Stimulated activated CD8-positive, alpha-beta memory T cell treated with anti-CD3 and anti-CD28 coated beads, Interleukin-4, amount 100 ng/mL, for 4 hours (primary cell): ENCODE measurements at places on chromosomes 2 and 18.

GRCh38 chr2:181959508-181959907 is 26.1 kb upstream of the PPP1R1C start:
- no peak for DNase-seq

DNA sequence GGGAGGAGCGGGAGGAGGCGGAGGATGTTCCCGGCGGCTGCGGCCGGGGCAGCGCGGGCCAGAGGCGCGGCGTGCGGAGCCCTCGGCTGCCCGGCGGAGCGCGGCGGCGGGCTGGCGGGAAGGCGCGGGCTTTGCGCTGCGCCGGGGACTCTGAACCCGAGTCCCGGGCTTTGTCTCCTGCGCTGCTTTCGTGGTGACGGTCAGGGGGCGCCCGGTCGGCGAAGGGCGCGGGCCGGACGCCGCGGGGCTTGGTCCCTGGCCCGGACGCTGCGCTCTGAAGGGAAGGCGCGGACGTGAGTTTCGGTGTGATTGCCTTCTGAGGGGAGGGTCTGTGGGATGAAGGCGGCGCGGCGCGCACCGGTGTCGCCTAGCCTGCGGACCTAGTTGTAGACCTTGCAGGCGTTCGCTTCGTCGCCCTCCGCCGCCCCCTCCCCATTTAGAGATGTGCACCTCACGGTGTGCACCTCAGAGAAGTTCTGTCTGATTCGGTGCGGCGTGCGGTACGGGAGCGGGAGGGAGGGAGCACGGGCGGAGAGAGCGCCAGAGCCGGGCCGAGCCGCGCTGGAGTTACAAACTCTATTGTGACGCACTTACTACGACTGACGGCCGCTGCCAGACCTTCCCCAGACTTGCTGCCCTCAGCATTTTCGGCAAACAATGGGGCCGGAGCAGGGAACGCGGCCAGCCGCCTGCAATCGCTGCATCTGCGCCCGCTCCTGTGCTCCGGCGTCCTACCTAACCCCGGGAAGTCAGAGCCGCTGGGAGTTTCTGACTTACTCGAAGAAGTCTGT is 2.1 kb downstream of the BCL2L11 start:
- DNase-seq = no peak

DNA sequence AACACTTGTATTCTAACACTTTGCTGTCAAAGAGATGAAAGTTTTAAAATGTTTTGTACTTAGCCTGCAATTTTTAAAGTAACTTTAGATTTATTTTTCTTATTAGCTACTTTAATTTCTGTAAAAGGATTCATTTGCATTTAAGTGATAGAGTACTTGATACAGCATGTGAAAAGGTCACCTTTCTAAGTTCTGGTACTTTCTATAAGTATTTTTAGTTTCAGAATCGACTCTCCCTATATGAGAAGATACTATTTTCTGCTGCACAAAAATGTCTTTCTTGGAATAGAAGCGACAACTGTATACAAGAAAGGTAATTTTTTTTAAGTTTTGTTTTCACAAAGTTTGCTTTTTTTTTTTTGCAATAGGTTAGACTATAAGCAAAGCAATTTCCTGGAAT is 72.9 kb downstream of the METTL8 start:
- DNase-seq = no peak

DNA sequence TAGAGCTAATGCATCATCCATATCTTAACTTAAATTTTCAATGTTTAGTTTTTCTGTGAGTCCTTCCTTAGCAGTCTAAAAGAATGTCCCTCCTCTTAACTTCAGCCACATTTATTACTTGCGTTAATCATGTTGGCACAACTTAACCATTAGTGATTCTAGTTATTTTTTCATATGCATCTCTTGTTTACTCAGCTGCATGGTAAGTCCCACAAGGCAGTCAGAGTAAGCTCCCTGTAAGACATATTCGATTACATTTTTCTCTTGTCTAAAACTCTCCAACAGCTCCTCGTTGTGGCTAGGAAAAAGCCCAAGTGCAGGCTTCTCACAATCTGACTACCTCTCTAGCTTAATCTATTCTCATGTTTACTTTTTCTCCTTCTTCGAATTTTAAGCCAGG is 2045.3 kb upstream of the PIK3C3 start:
- no peak for DNase-seq

GRCh38 chr2:226932443-226932842 is 96.6 kb downstream of the RHBDD1 start:
- no peak for DNase-seq

DNA sequence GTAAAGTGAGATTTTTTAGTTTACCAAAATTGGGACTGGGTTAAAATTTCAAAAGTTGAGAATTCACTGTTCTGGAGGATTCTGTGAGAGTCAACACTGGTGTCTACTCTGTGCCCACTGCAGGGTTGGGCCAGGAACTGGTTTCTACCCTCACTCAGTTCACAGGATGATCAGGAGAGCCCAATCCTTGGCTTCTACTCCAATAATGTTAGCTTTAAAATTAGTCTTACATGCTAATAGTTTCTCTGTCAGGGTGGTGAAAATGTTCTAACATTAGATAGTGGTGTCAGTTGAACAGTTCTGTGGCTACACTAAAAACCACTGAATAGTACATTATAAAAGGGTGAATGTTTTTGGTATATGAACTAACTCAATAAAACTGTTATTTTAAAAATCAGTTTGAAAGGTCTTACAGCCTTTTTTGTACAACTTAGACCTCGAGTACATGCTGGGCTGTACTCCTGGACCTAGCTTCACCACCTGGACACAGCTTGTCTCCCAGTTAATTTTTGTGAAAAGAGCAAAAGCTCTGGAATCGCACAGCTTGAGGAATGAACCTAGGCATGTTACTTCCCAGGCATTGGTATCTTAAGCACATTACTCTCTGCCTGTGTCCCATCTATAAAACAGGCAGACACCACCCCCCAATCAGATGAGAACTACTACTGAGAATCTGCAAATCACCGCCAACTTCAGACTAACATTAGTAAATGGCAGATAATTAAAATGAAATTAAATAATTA is 44.4 kb downstream of the ACVR1 start:
- no peak for DNase-seq

DNA sequence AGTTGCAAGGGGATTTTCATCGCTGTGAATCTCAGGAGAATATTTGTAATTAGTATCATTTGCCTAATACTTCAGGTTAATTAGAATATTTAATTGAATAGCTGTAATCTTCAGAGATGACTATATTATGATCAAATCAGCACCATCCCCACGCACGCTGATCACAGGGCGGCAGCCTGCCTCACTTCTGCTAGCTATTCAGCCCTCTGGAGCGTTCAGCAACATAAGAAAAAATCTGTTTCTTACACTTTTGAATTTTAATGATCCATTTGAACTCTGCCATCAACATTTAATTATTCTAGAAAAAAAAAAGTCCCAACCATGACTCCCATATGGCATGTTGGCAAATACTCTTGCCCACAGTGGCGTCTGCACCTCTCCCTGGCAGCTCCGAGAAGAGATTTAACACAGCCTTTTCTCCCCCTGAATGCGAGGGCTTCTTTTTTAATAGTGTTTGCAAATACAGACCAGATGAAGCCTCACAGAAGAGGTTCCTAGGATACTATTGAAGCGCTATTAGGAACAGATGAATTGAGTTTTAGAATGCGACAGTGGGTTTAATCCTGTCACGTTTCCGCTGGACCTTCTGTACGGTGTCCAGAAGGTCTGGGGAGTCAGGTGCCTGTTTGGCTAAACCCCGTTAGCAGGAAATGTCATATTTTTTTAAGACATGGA is 731.9 kb upstream of the SALL3 start:
- no peak for DNase-seq

DNA sequence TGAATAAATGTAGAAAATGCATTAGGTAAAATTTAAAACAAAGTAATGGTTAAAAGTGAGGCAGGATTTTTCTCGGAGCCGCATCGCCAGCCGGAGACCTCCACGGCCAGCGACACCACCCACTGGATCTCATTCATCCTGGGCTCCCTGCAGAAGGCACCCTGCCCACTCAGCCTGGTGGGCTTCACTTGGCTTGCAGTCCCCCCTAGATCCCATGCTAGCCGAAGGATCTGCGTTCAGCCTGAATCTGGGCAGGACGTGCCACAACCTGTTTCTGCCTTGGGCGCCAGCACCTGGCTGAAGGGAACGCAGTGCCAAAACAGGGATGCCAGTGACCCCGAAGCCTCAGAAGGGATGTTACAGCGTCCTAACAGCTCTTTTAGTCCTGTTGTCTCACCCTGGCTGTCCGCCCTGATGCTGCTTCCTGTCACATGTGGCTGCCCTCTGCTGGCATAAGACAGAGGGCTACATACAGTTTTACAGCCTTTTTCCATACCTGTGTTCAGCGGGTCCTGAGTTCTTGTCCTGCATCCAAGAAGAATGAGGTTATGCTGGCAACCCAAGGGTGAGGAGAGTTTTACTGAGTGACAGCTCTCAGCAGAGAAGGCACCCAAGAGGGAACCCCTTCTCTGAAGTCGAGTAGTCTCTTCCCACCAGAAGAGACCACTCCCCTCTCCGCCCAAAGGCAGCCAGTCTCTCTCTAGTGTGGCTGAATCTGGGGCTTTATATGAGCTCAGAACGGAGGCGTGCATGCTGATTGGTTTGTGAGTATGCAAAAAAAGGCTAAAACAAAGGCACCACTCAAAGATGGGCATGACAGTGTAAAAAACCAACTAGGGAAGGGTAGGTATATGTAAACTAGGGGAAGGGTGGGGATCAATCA is 173.1 kb upstream of the GYPC start:
- DNase-seq = no peak

DNA sequence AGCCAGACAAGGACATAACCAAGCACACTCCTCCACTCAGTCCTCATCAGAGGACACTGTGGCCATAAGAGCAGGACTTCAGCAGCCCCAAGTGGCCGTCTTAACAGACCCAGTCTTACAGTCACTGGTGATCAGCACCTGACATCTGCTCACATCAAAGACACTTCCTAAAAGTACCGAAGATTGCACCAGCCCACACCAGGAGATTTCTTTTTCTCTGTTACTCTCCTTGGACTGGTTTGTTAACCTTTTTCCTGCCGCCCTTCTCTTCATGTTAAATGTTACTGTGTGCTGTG is 44.1 kb downstream of the MRPS5 start:
- DNase-seq = no peak

- DNase-seq = no peak
These were observed 1343.5 kb downstream of the SUCLG1 start for GRCh38 chr2:83115606-83116005.

- no peak for DNase-seq
These were observed 3.0 kb upstream of the SKOR2 start for GRCh38 chr18:47254341-47254939.

- no peak for DNase-seq
These were observed 12.8 kb downstream of the SESTD1 start for GRCh38 chr2:179251870-179252269.

DNA sequence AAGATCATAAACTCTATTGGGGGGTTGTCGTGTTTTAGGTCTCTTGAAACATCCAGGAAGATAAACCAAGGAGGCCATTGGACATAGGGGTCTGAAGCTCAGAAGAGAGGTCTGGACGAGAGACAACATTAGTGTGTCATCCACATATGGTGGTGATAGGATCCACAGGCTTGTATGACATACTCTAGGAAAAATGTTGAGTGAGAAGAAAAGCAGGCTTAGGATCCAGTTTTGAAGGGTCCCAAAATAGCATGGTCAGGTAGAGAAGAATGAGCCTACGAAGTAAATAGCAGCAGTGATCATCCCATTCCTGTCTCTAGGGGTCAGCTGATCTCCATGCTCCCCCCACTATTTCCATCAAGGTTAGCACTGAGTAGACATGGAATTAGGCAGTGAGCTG is 166.8 kb downstream of the ANKRD30B start:
- no peak for DNase-seq

DNA sequence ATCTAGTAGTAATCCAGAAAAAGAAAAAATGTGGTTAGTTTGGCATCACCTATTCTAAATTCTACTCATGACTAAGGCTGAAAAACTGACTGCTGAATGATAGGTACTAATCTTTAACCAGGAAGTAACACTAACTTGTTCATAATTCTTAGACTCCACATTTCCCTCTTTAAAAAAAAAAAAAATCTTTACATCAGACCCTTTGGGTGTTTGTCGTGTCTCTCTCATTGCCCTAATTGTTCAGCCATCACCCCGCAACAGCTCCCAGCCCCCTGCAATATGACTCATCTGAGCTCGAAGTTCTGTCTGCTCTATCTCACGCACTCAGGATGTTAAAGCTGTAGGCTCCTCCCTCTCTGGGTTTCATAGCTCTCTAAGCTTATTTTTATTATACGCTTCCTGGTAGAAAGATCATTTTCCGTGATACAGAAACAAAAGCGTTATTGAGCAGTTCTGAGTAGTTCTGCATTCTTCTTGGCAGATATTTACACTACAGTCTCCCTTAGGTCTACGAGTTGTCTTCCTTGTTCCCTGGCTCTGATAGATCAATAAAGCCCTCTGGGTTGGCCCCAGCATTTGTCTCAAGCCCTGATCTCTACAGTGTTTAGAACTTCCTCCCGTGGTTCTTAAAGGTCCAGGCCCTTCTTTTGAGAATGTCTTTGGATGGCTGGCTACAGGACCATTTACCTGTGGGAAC is 95.6 kb downstream of the TNFRSF11A start:
- DNase-seq = peak; percentile 43

DNA sequence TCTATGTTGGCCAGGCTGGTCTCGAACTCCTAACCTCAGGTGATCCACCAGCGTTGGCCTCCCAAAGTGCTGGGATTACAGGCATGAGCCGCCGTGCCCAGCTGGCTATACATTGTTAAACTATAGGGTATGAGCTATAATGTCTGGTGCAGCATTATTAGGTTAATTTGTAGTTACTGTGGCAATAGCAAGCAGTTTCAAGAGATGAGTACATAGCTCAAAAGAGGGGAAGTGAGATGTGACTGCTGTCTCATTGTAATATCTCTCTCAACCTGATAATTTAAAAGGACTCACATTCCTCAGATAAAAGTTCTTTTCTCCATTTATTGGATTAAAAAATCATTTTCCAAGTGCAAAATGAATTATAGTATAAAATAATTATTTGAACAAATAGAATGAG is 116.4 kb downstream of the INO80D start:
- DNase-seq = no peak

DNA sequence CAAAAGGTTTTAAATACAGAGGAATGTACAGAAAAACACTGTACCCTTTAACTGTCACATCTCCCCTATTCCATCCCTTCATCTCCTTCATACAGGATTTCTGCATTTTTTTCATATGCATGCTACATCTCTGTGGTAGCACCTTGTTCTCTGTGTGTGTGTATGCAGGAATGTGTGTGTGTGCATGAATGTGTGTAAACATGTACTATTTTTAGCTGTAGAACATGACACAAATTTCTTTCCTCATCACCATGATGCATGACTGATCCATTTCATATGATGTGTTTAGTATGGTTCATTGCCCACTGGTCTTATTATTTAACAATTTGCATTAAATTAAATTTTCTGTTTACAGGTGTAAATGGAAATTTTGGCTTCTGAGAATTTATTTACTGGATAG is 21.5 kb upstream of the ZEB2 start:
- DNase-seq = no peak

DNA sequence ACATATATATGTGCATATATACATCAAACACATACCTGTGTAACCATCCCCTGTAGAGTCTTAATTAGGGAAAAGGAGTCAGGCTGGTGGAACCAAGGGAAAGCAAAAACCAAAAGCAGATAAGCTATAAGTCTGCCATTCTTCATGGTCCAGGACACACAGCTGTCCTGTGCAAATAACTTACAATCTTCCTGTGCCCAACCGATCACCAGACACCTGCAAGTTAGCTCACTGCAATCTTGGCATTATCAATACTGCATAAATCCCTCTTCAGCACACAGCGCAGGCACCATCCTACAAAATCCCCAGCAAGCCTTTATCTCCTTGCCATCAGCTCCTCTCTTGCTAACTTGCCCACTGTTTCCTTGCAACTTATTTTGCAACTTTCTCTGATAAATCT is 60.8 kb upstream of the DYNAP start:
- DNase-seq = no peak
